ENCODE measurements at places on chromosomes 2 and 18. TPM values are rescaled to one million over a fixed set of nuclear protein-coding genes. Genes with fewer than 3 reads are reported as not detected.
A peak's percentile ranks its signal among the peaks of the same experiment; 100 is the strongest.

GRCh38 chr2:179898873-179899272, 37.5 kb upstream of the ZNF385B start:
- DNase-seq: peak; percentile 11

Gene EMILIN2
- 4.1 TPM for polyA plus RNA-seq

- peak; percentile 83 for DNase-seq
Observed at GRCh38 chr2:74440378-74441169, 1.2 kb downstream of the RTKN start.

Gene PRKAG3
- polyA plus RNA-seq: not detected

- DNase-seq: no peak
Observed at GRCh38 chr18:10410472-10411308, 43.7 kb upstream of the APCDD1 start.

DNA sequence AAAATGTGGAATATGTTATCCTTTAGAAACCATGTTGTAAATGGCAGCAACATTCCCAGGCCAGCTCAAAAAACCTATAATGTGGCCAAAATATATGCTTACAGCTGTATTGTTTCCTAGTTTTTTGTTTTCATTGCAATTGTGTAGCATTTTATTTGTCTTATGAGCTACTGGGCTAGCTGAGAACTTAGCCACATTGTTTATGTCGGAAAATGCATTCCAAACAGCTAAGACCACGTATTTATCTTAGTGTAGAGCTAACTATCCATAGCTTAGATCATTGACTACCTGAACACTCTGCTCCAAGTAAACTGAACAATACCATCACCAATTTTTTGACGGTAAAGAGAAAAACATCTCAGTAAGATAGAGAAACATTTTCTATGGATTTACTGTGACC, 38.4 kb downstream of the METAP1D start:
- no peak for DNase-seq

GRCh38 chr2:239916205-239917124, 108.7 kb downstream of the NDUFA10 start:
- DNase-seq: no peak

Gene LOXL3
- polyA plus RNA-seq: 13.7 TPM

Gene AFF3
- polyA plus RNA-seq: 2.5 TPM

DNA sequence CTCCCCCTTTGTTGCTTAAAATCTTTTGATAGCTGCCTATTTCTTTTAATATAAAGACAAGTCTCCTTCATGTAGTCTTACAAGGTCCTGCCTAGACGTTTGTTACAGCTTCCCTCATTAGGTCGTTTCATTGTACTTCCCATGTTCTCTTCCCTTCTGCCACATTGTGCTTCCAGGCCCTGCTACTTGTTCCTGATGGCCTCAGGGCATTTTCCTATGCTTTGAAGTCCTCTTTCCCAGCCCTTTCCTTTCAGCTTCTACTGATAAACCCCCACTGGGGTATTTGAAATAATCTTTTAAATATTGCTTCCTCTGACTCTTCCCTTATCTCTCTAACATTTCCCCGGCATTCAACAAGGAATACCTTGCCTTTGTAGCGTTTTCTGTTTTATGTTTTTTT, 67.4 kb downstream of the UBE2E3 start:
- no peak for DNase-seq

GRCh38 chr2:207337234-207338219, 171.8 kb upstream of the KLF7 start:
- peak; percentile 78 for DNase-seq

DNA sequence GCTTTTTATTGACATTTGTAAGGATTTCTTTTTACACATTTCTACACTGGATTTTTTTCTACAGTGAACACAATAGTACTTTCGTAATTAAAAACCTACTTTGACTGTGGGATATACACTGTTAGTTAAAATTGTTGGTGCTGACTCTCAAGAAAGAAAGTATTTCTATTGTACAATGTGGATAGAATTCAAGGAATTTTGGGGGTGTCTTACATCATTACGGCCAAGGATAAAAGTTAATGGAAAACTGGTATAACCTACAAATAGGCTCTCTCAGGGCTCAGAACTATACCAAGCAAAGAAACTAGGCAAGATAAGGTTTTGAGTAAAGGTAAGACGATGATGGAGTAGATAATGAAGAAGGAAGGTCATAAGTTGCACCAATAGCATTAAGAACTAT, 198.4 kb upstream of the PARD3B start:
- no peak for DNase-seq

DNA sequence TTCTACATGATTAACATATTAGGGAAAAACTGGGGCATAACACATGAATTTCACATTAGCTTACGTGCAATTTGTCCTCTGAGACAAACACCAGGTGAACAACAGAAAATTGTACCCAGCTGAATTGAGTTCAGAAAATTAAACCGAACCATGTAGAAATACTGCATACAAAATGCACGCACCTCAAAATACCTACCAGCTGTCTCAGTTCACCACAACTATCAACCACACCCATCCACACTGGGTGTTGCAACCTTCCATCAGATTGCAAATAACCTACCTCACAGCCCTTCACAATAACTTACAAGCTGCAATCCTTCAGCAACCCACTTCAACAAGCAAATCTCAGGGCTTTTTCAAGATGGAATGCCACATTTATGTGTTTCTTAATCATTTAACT, 55.9 kb downstream of the UNC50 start:
- no peak for DNase-seq

Gene SETBP1
- polyA plus RNA-seq: 1.9 TPM

DNA sequence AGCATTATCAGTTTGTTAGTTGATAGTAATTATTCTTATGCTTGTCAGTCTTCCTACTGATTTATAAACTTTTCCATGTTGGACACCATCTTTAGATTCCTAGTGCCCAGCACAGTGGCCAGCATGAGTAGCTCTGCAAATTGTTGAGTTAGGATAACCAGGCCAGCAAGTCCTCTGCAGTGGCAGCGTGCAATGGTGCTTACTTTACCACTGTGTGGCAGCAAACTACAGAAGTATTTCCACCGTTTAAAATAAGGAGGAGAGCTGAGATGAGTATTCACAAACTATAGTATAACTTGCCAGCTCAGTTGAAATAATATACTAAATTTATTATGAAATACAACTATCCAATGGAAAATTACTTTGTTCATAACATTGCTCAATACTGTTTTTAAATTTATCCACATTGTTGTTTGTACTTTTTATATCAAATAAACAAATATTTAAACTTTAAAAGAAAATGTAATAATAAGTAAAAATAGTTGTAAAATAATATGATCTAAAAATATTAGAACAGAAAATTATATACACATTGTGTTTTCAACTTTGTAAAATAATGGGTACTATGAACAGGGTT, 9.3 kb upstream of the THADA start:
- peak; percentile 57 for DNase-seq

Data from fibroblast of lung (primary cell).